ENCODE measurements at places on chromosomes 16 and 17. TPM values are rescaled to one million over a fixed set of nuclear protein-coding genes. Genes with fewer than 3 reads are reported as not detected.

DNA sequence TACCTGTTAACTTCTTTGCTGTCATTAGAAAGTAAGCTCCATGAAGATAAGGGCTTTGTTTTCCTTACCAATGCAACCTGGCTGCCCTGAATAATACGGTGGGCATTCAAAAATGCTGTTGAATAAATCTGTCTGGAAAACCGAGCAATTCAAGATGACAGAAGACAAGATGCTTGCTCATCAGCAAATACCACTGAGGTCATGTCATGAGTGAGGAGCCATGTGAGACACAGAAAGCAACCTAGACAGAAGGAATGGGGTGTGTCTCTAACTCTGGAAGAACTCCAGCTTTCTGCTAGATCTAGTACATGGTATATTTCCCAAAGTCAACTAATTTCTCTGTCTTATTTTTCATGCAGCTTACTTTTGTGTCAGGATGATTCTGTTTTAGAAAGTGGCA is 64.2 kb downstream of the STH start:
- peak; percentile 27 for DNase-seq

DNA sequence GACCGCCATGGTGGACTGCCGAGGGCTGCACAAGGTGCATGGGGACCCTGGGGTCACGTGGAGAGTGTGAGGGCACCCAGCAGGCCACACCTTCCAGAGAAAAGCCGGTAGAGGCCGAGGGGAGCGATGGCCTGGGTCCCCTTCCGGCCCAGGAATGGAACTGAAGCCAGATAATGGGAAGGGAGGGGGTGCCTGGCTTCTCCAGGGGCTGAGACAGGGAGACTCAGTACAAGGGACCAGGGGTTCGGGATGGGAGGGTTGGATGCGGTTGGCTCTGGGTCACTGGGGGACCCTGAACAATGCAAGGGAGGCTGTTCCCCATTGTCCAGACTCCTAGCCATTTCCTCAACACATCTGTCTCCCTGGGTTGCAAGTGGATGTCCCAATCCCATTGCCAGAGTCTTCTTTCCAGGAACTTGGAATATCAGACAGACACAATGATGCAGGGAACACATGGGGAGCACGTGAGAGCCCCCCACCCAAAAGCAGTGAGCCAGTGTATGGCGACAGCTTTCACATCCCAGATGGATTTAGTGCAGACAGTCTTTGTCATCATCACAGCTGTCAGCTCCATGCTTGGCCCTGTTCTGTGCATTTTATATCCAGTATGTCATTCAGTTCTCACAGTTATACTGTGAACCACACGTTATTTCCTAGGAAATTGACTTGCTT is 23.6 kb upstream of the DNAI2 start:
- DNase-seq = no peak

Gene NPIPA8
- 2.5 TPM for total RNA-seq

- no peak for DNase-seq
Measured at GRCh38 chr16:83541231-83541630, 266.5 kb upstream of the HSBP1 start.

Gene SRCIN1
- 0.80 TPM for total RNA-seq

Gene HBZ
- not detected for total RNA-seq

- peak; percentile 55 for DNase-seq
Measured at GRCh38 chr17:33725675-33726271, 432.7 kb upstream of the ASIC2 start.

Gene KRTAP9-7
- total RNA-seq = not detected

DNA sequence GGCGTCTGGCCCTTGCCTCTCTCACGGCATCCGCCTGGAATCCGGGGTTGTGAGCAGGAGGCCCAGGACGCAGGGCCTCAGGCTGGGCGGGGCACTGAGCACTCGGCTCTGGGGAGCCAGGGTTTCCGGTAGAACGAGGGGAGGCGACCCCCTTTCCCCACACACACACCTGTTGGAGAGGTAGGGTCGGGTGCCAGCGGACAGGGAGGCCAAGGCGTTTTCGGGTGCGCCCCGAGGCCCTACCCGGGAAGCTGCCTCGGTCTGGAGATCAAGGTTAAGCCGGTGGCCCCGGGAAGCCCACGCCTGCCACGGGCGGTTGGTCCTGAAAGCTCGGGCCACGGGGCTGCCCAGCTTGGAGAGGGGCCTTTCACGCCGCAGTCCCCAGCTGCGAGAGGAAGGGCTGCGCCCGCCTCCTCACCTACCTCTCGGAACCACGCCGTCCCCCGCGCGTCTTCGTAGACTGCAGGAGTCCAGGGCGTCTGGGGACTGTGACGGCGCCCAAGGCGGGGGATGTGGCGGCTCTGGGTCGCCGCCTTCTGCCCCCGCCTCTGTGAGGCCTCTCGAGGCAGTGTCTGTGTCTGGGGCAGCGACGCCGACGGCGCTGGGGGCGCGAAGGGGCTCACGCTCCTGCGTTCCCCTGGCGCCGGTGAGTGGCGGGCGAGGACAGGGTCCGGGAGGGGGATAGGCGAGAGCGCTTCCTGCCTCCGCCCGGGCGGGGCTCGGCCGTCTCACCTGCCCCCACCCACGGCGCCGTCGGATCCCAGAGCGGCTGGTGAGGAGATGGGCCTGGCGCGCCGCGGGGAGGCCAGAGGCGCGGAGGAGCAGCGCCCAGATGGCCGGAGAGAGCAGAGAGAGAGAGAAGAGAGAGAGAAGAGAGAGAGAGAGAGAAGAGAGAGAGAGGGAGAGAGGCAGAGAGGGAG is 20.3 kb upstream of the HOXB9 start:
- DNase-seq = no peak

- no peak for DNase-seq
Measured at GRCh38 chr17:49565948-49566491, 9.7 kb upstream of the NXPH3 start.

GRCh38 chr16:57192146-57192545 is 6.0 kb downstream of the RSPRY1 start:
- no peak for DNase-seq

- DNase-seq = peak; percentile 19
Measured at GRCh38 chr17:59361386-59361785, 29.9 kb downstream of the YPEL2 start.

DNA sequence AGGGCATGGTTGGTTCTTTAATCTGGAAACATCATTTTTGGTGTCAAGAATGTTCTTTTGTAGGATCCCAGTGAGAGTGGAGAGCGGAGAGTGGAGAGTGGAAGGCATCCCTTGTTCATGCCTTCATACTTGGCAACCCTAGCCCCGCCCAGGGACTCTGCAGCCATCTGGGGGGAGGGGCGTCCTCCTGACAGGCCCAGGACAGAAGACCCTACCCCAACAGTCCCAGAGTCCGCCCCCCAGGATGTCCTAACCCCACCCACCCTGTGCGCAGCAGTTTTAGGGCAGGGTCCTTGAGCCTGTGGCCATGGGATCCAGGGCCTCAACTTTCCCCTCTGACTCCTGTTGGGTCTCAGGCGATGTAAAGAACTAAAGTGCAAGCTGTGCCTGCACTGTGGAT is 4.5 kb downstream of the SLC26A11 start:
- no peak for DNase-seq

Gene OR3A3
- 0.23 TPM for total RNA-seq

GRCh38 chr17:30477774-30478115 is 537 bp downstream of the GOSR1 start:
- DNase-seq = peak; percentile 17

GRCh38 chr17:45363498-45363897 is 46.7 kb upstream of the MAP3K14 start:
- DNase-seq = no peak

Gene ARHGAP27
- 3.3 TPM for total RNA-seq

DNA sequence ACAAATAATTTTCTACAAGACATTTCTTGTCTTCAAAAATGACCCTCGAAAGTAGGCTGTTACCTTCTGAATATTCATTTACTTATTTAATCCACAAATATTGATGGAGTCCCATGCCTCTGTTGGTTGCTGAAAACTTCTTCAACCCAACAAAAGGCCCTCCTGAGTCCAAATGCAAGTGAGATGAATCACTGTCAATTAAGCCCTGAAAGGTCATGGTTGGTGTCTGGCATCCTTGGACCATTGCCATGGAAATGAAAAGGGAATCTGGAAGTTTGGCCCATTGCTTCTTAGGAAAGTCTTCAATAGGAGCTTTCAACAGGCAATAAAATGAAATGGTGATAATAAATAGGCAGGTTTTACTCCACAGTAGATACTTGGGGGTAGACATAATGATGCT is 364.7 kb upstream of the DYNLRB2 start:
- DNase-seq = peak; percentile 49

DNA sequence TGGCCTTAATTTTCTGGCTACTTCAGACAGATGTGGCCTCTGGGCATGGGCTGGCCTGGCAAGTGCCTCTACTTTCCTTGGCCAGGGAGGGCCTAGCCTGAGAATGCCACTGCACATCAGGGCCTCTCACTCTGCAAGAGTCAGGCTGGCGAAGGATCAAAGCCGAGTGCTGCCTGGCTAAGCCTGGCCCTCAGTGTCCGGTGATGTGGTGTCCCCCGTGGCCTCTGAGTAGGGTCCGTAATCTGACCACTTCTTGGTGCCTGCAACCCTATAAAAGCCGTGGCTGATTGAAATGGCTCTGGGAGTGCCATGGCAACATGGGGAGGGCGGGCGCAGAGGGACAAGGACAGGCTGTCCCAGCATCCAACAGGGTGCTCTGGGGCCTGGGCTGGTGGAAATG is 30.2 kb downstream of the TBX4 start:
- no peak for DNase-seq

GRCh38 chr17:50832864-50833381 is 2.5 kb upstream of the WFIKKN2 start:
- no peak for DNase-seq

DNA sequence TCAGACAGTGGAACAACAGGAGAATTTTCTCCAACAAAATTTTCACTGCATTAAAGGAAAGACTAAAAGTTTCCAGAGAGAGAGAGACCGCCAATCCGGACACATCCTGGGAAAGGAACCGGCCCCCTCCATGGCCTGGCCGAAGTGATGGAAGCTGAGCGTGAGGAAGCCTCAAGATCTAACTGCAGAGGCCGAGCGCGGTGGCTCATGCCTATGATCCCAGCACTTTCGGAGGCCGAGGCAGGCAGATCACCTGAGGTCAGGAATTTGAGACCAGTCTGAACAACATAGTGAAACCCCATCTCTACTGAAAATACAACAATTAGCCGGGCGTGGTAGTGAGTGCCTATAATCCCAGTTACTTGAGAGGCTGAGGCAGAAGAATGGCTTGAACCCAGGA is 3.9 kb downstream of the CTRB2 start:
- no peak for DNase-seq

DNA sequence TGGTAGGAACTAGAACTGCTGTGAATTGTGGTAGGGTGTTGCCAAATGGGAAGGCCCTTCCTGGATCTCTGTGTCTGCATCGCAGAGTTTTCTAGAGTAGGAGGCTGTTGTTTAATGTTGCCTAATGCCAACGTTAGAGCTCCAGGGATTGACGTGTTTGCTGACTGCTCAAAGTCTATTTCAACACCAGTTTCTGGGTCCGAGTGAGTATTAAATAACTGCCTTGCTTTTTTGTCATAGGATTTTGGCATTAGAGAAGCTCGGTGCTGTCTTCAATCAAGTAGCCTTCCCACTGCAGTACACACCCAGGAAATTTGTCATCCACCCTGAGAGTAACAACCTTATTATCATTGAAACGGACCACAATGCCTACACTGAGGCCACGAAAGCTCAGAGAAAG is 40.0 kb downstream of the SF3B3 start:
- no peak for DNase-seq

Gene TPSG1
- total RNA-seq = 0.23 TPM

DNA sequence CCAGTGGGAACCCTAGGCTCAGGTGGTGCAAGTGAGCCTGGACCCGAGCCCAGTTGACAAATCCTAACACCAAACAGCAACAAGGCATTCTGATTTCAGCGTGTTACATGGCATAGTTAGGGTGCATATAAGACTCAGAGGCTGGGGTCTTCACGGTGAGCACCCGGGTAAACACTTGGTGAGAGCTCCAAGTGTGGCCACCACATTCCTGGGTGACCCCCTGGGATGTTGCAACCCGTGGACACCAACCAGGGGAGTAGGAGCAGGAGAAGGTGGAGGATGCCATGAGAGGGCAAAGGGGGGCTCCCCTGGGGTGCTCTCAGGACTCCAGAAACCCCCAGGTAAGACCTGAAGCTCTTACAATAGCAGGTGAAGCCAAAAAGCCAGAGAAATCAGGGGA is 69.9 kb upstream of the CDH5 start:
- DNase-seq = no peak

DNA sequence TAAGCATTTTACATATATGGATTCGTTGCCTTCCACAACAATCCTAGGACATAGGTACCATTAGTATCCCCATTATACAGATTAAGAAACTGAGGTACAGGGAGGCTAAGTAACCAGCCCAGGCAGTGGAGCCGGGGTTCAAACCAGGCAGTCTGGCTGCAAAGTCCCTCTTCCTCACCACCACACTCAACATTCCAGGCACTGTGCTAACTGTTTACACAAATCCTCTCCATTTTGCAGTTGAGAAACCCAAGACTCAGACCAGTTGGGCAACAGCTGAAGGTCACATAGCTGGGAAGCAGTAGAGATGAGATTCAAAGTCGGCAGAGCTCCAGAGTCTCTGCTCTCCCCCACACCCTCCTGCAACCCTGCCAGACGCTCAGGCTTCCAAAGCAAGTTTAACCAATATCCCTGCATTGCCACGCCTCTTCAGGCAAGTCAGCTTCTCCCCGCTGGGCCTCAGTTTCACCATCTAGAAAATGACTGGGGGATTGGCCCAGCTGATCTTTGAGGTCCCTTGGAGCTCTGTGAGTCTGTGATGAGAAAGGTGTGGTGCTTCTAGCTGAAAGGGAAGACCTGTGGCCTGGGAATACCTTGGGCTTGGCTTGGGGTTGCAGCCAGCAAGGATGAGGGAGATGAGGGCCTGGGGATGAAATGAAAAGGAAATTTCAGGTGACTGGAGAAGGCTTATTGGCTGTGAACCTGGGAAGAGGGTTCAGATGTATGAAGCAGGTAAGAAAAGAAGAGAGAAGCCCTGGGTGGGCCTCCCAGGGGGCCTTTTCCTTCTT is 14.0 kb downstream of the CCR7 start:
- DNase-seq = peak; percentile 87

DNA sequence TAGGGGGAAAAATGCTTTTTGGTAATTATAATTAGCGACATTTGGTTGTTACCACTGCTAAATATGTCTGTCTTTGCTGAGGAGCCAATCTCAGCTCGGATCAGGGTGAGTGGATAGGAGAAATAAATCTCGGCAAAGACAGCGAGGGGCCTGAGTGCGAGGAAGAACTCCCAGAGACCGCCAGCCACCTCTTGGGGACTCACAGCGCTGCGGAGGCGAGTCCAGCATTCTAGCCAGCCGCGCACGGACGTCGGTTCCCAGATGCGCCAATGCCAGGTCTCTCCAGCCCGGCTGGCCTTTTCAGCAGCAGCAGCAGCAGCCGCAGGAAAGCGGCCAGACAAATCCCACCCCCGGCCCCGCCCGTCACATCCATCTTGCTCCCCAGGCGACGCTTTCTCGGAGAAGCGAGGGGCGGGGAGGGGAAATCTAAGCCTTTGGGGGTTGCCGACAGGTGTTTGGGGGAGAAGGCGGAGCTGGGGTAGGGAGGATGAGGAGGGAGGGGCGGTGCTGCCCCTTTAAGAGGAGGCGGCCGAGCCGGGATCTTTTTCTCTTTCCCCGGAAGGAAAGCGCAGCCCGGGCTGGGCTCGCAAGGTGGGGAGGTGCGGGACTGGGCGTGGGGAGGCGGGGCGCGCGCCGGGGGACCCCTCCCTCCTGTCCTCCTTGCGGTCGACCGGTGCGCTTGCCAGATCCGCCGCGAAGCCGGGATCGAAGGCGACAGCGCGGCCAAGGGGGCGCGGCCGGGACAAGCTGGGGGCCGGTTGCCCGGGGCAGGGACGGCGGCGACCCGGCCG is at the start of gene ITGA3:
TSS of gene ITGA3 (plus strand) at position 685 of the 791 bp plus-strand sequence. CDS start 330 bp downstream, outside the sequence.
- peak; percentile 91 for DNase-seq

All from Daoy (cell line).